AG08396 (cell line): ENCODE measurements at places on chromosomes 11 and 22.

DNA sequence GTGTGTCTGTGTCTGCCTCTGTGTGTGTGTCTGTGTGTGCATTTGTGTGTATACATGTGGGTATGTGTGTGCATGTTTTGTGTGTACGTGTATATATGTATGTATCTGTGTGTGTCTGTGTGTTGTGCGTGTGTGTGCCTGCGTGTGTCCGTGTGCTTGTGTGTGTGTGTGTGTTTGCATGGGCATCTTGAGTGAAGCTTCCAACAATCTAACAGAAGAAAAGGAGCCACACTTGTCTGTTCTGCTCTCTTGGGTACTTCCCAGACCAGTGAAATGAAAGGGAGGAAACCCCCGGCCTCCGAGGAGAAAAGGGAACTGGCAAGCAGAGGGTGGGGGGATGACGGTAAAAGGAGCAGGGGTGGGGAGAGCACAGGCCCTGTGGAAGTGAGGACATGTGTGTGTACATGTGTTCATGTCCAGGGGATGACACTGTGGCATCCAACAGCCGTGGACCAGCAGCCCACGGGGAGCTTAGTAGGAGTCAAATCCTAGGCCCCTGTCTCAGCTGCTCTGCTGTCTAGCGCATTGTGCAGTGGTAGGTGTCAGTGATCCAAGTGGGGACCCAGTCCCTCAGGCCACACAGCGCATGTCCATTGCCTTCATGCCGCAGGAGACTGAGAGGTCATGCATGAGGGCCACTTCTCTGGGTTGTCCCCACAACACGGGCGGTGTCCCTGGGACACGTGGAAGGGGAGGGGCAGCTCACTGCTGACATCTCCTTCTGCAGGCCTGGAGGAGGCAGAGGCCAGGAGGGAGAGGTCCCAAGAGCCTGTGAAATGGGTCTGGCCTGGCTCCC lies 8.1 kb downstream of the CSF2RB start:
- DNase-seq, result no peak

DNA sequence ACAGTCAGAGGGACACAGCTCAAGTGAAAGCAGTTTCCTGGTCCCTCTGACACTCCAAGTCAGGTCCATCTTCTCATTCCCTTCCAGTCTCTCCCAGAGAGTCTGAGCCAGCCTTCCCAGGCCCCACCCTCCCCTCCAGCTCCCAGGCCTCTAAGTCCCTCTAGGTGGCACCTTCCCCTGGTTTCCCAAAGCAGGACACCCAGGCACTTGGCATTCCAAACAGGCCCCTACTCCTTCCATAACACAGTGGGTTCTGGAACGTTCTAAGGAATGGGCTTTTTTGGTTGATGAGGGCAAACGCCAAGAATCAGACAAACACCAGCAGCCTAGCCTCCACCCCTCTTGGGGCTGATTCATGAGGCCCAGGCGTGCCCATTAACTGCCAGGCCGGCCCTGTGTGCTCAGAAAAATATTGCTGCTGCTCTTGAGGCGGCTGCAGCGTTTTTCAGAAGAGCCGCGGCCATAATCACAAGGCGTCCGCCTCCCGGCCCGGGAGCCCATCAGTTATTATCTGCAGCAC lies 418.7 kb downstream of the SOX6 start:
- peak; percentile 62 for DNase-seq

GRCh38 chr22:25172153-25172552 lies 27.5 kb upstream of the CRYBB3 start:
- DNase-seq, result no peak

GRCh38 chr11:121890377-121890776 lies 225.6 kb downstream of the BLID start:
- DNase-seq, result peak; percentile 47

DNA sequence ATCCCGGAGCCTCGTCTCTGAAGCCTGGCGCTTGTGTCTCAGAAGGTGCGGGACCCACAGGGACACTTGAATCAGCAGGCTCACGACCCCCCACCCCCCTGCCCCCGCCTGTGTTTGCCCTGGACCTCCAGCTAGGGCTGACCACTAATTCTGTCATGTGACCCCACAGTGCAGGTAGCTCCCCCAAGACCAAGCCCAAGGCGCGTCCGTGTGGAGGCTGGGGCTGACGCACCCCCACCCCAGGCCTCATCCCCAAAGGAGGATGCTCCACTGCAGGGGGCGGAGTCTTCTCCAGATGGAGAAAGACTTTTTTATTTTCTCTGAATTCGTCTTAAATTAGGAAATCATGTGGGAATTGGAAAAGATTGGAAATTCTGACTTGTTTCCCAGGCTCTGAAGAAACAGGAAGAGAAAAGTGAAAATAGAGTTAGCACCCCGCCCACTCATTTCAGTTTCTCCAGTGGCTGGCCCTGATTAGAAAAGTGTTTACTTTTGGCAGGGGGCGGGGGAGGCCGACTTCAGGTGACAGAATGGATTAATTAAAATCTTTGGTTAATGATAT lies 1.0 kb upstream of the RELA start:
- peak; percentile 64 for DNase-seq

DNA sequence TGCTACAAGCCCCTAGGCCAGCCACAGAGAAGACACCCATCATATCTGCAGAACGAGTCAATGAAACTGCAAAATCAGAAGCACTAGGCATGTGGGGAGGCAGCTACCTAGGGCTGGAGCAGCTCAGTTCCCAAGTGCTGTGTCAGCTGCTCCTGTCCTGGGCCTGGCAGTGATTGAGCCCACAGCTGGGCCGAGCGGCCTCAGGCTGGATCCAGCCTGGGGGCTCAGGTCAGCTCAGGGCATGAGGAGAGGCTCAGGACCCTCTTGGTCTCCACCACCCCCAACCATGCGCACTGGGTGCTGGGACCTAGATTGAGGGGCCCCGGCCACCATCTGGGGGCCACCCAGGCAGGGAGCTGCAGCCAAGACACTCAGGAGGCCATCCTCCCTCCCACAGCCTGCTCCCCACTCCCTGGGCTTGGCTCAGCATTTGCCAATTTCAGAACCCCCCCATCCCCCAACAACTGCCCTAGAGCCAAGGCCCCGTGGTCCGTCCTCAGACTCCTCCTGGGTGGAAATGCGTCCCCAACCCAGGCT lies 2.4 kb upstream of the TNNT3 start:
- no peak for DNase-seq

- DNase-seq, result no peak
Measured at GRCh38 chr11:2121227-2122130, 17.7 kb downstream of the IGF2 start.

DNA sequence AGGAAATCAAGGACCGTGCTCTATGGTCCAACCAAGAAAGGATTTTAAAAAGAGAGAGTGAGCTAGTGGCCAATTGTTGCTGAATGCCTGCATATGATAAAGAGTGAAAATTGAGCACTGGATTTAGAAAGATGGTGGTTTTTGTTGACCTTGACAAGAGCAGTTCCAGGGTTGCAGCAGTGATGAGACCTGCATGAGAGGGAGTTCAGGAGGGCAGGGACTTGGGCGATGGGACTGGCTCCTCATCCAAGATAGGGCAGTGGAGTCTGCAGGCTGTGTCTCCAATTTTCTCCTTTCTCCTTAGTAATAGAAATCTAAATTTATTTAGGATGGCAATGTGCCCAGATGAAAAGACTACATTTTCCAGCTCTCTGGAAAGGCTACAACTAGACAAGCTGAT lies 94.0 kb upstream of the B3GAT1 start:
- DNase-seq, result no peak

GRCh38 chr11:77174559-77174958 lies 46.5 kb downstream of the MYO7A start:
- DNase-seq, result no peak

DNA sequence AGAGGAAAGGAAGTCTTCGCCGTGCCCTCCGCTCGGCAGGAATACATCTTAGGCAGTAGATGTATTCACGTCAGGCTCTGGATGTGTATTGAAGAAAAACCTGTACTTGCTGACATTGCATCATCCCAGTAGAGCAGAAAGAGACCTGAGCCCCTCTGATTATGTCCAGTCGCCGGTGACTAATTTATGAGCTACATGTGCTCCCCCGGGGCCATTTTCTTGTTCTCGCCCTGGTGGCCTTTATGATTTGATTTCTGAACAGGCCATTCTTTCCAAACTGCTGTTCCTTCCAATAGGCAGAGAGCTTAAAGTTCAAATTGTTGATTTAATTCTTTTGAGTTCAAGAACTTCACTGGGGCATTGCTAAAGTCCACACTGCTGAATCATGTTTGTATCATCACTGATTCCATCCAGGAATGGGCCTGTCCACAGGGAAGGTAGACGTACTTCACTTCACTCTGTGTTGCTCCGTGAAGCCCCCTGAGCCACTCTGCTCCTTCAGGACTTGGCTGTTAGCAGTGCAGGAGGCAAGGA lies 137.3 kb upstream of the RASSF10 start:
- no peak for DNase-seq

DNA sequence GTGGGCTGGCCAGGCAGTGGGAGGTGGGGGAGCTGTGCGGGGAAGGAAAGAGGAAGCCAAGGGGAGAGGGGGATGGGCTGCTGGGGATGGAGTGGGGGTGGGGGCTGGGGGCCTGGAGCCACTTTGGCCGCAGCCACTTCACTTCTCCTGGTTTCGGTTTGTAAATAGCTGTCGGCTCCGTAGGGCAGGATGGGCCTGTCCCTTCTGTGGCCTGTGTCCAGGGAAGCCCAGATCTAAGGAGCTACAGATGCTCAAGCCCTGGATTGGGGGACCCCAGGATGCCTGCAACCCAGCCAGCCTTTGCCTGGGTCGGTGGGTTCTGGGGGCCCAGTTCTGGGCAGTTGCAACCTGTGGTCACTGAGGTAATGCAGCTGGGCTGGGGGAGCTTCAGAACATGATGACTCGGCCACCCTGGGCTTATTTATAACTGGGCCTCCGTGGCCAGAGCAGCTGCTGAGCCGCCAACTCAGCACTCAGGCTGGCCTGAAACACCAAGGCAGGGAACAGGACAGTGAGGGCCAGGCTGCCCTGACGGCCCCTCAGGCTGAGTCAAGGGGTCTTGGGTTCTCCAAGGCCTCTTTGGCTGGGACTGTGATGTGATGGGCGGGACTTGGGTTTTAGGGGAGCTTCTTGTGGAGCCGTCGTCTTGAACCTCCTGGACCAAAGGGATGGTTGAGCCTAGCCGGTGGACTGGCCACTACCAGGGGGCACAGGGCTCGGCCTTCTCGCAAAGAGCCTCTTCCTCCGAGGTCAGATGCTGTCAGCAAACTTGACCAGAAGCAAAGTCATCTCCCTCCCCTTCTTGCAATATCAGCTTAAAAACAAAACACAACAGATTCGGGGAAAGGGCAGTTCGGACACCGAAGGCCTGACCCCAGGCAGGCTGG lies 15.0 kb upstream of the SLC39A13 start:
- DNase-seq, result peak; percentile 87

- peak; percentile 83 for DNase-seq
Measured at GRCh38 chr11:78784321-78785061, 209.8 kb upstream of the NARS2 start.

DNA sequence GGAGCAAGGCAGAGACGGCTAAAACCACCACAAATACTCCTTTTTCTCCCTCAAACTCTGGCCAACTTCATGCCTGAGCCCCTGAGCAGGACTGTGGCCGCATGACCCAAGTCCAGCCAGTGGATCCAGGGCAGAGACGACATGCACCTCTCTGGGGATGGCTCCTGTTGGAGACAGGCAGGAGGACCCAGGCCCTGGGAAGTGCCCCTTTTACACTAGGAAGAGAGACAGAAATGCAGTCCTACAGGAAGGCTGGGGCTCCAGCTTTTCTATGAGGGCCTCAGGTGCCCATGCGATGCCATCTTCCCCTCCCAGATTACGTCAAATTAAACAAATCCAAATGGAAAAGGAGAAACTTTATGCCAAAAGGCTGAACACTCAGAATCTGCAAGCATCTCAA lies 498.0 kb downstream of the BRD1 start:
- DNase-seq, result no peak

DNA sequence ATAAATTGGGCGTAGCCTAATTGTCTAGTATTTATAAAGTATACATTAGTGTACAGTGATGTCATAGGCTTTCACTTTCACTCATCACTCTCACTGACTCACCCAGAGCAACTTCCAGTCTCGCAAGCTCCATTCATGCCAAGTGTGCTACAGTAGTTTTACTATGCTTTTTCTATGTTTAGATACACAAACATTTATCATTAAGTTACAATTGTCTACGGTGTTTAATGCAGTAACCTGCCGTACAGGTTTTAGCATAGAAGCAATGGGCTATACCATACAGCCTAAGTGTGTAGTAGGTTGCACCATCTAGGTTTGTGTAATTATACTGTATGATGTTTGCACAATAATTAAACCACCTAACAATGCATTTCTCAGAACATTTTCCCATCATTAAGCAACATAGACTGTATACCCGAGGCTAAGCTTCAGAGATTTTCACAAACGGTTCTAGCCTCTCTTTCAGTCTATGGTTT lies 17.5 kb downstream of the OR9G1 start:
- DNase-seq, result no peak

- DNase-seq, result no peak
Measured at GRCh38 chr11:132253469-132254264, 883.3 kb downstream of the NTM start.

DNA sequence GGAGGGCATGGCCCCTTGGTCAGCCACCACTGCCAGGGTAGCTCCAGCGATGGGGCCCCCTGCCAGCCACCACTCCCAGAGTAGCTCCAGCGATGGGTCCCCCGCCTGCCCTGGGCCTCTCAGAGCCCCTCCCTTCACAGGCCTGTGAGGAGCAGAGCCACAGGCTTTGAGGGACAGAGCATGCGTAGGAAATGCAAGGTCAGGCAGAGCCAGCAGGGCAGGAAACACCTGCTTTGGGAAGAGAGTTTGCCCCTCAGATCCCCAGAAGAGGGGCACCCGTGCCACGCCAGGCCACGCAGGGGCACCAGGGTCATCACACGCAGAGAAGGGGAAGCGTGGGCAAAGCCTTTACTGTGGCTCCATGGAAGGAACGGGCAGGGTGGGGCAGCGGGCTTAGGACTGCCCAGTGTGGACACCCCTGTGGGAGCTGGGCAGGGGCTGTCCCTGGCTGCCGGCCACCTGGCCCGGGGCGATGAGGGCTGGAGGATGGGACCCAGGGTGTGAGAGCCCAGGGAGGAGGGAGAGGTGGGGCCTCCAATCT lies 477.8 kb downstream of the BRD1 start:
- DNase-seq, result no peak

DNA sequence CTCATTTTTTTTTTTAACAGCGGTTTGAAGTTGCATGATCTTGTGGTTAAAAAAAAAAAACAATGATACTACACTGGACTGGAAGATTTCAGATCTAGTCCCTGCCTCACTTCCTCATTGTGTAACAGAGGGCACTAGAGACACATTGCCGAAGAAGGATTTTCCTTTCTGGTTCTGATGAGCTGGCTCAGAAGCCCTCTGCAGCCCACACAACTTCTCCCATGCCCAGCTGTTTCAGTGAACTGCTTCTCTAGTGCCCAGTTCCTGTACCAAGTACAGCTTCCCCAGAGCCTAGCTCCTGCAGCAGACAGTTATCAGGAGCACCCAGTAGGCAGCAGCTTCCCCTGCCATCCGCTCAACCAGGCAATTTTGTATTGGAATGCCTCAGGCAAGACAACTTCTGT lies 29.5 kb upstream of the ANO5 start:
- DNase-seq, result no peak

GRCh38 chr11:102591160-102591718 lies 33.9 kb downstream of the MMP20 start:
- DNase-seq, result no peak
